ENCODE measurements at places on chromosomes 3 and 15.

DNA sequence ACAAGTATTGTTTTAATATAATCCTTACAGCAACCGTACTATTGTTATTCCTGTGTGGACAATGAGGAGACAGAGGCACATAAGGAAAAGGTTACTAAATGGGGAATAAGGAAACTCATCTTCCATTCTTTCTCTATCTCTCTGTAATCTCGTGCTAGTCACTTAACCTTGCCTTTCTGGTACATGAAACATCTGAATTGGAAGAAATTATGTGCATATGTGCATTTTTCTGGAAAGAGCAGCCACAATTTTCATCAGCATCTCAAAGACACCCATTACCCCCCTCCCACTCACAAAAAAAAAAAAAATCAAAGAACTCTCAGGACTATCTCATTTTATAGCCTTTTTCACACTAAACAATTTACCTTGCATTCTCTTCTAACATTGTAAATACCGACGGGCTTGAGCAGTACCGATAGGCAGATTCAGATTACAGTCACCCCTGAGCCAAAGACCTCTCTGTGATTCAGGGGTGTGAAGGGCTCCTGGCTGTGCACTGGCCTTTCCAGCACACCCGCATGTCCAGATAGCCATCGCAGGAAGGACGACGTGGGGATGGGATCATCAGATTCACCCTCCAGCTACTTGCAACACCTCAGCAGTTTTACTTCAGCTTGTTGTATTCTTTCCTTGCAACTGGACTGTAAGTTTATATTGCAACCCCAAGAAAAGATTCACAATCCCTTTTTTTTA, 48.1 kb downstream of the CASR start:
- peak; percentile 0 for DNase-seq

DNA sequence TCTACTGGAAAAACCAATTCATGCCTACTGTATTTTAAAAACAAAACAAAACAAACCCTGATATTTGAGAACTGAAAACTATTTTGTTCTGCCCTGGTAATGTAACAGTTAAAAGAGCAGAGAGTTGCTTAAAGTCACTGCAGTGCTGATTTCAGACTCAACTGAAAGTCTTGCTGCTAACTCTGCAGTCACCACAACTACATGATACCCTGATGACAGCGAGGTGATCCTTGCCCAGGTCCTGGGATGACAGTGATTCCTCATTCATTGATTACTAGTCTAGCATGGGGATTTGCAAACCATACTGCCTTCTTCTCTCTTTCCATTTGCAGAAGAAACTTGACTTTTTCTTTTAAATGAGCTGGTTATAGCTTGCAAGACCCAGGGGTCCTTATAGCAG, 67.5 kb downstream of the MME start:
- DNase-seq, result no peak

DNA sequence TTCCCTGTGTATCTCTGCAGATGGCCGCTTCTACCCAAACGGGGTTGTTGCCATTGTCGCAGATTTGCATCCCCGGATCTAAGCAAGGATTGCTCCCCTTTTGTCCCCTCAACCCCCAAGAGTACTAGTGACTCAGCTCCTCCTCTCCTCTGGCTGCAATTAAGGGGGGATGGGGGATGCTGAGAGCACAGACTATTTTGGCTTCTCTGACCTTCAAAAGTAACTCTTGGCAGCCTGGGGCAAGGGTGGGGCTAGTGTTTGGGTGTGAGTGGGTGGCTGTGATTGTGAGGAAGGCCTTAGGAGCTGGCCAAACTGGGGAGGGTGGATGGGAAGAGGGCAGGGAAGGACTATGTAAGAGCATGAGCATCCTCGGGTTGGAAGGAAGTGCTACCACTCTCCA, 1.2 kb upstream of the MAP1A start:
- peak; percentile 65 for DNase-seq

GRCh38 chr15:30046430-30046829, 36.3 kb upstream of the GOLGA8J start:
- DNase-seq, result no peak

GRCh38 chr15:75238150-75238549, 20.0 kb upstream of the GOLGA6C start:
- peak; percentile 5 for DNase-seq
